NCI-H2029 treated with DMSO at 0.1 percent for 48 hours (cell line): ENCODE measurements at places on chromosomes 12 and 14.
A peak's percentile ranks its signal among the peaks of the same experiment; 100 is the strongest.

DNA sequence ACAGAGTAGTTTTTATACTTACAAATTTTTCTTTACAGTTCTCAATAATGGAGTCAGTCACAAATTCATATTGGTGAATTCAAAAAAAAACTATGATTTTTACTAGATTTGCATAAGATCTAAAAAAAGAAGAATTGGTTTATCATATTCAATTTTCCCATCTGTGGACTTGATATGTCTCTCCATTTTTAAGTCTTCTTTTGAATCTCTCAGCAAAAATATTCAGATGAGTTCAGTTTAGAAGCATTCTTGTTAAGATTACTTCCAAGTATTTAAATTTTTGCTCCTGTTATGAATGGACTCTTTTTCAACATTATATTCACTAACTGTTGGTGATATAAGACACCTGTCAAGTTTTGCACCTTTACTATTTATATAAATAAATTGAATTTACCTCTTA lies 360.6 kb upstream of the FLRT2 start:
- DNase-seq, result no peak

GRCh38 chr12:3882896-3883564 lies 9.8 kb upstream of the PARP11 start:
- DNase-seq, result no peak

- no peak for DNase-seq
These were observed at the start of gene ZNF219 for GRCh38 chr14:21098076-21098891. Gene ZNF219 (minus strand): TSS chr14:21098655. CDS start chr14:21093591, 5,064 bp downstream.

DNA sequence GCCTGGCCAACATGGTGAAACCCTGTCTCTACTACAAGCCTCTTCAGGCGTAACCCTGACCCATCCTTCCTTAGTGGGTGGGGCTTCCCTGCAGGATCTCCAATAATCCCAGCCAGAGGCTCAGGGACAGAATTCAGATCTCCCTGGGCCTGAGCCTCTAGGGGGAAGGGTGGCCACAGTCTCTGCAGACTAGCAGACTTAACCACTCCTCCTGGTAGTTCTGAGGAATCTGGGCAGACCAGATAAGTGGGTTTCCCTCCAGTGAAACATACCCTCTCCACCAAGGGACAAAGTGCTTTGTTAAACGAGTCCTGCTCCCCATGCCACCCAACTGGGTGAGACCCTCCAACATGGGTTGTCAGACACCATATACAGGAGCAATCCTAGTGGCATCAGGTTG lies 36.6 kb upstream of the TRIM9 start:
- DNase-seq, result no peak

DNA sequence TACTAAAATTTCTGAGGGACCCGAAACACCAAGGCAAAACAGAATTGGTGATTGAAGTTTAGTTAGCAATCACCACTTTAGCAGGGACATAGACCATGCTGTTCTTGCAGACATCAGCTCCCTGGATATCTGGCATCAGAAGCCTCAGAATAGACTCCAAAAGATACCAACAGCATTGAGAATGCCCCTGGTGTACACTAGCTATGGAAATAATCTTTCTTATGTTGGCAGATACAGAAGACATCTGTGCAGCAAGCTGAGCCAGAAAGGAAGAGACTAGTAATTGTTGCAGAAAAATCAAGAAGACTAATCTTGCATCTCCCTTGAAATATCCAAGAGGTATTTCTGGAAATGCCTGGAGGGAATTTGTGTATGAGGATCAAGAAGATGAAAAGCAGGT lies 521.6 kb downstream of the TRHDE start:
- no peak for DNase-seq

GRCh38 chr12:51898506-51898905 lies 8.8 kb upstream of the ACVRL1 start:
- DNase-seq, result no peak

DNA sequence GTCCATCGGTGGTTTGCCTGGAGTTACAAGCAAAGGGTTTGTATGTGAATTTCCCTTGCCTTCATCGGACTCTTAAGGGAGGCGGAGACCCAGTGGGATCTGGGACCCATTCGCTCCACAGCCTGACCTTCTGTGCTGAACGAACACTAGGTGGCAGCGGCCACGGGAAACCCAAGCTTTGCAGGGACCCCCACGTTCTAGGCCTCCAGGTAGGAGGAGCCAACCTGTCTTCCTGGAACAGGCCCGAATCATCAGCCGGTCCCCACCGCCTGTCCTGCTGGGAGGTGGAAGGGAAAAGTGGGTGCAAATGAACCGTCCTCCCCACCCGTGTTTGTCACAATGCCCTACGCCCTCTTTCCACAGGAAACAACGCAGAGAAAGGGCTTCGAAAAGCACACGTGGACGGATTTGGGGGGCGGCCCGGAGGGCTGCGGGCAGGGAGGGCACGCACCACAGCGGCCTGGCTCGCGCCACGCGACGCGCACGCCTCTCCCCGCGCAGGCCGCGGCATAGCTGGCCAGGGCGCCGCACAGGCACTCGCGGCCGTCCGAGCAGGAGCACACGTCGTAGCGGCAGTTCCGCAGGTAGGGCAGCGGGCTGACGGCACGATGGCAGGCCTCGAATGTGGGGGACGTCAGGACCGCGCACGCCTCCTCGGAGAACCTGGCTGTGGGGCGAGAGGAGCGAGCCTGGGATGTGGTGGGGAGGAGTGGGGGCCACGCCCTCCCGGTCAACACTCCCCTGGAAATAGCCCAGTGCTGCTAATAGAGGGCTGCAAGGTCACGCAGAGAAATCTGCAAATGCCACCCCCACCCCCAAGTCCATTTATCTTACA lies 67.8 kb downstream of the VWF start:
- DNase-seq, result no peak

DNA sequence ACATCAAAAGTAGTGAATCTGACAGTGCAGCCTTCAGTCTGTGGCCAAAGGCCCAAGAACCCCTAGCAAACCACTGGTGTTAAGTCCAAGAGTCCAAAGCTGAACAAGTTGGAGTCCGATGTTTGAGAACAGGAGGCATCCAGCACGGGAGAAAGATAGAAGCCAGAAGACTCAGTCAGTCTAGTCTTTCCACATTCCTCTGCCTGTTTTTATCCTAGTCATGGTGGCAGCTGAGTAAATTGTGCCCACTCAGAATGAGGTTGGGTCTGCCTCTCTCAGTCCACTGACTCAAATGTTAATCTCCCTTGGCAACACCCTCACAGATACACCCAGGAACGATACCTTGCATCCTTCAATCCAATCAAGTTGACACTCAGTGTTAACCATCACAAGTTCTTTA lies 1255.4 kb downstream of the LRFN5 start:
- no peak for DNase-seq

- no peak for DNase-seq
These were observed 293.7 kb upstream of the CLEC14A start for GRCh38 chr14:38549564-38549963.

DNA sequence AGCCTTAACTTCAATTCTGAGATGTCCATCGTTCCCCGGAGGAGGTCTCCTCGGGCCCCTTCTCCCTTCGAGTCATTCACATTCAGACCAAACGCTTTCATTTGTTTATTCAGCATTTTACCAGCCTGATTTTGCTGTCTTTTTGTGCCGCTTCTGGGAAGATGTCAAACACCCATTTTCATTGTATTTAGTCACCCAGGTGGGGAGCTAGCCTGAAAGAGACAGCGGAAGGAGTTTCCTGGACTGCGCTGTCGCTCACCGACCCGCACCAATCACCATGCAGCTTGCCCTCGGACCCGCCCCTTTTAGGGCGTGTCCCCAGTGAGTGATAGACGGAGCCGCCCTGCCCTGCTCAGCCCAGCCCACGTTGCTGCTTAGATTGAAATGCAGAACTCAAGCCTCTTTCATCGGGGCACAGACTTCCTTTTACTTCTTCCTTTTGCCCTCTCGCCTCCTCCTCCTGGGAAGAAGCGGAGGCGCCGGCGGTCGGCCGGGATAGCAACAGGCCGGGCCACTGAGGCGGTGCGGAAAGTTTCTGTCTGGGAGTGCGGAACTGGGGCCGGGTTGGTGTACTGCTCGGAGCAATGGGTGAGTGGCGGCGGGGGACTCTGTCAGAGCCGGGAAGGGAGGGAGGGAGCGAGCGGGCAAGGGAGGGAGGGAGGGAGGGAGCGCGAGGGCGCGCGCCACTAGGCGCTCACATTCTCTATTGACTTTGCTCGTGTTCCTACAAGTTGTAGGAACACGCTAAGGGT lies at the start of gene PAX9:
Gene PAX9 (plus strand): TSS at position 355 of the 752 bp plus-strand sequence. CDS start 230 bp downstream, at position 585.
- peak; percentile 91 for DNase-seq

GRCh38 chr14:76699939-76700590 lies 61.2 kb upstream of the VASH1 start:
- no peak for DNase-seq

- DNase-seq, result peak; percentile 23
These were observed 7.7 kb downstream of the ENDOU start for GRCh38 chr12:47717443-47718193.

DNA sequence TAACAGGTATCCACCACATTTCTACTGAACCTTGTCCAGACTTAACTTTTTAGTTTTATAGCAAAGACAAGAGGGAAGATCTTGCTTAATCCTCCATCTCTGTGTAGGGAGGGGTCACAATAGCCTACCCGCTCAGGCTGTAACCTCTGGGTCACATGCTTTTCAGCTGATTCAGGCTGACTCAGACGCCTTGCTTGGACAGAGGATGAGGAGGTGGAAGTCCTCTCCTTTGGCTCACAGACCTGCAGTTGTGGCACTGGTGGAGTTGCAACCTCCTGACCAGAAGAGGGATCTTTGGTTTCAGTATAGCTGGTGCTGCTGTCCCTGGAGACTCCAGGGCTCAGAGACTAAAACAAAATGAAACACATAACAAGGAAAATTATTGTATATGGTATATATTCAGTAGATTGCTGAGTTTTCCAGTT lies 16.2 kb downstream of the ACIN1 start:
- no peak for DNase-seq

GRCh38 chr14:65424531-65424930 lies 12.0 kb downstream of the FUT8 start:
- DNase-seq, result no peak

- DNase-seq, result no peak
These were observed 81.9 kb downstream of the TMEM260 start for GRCh38 chr14:56661478-56661877.

DNA sequence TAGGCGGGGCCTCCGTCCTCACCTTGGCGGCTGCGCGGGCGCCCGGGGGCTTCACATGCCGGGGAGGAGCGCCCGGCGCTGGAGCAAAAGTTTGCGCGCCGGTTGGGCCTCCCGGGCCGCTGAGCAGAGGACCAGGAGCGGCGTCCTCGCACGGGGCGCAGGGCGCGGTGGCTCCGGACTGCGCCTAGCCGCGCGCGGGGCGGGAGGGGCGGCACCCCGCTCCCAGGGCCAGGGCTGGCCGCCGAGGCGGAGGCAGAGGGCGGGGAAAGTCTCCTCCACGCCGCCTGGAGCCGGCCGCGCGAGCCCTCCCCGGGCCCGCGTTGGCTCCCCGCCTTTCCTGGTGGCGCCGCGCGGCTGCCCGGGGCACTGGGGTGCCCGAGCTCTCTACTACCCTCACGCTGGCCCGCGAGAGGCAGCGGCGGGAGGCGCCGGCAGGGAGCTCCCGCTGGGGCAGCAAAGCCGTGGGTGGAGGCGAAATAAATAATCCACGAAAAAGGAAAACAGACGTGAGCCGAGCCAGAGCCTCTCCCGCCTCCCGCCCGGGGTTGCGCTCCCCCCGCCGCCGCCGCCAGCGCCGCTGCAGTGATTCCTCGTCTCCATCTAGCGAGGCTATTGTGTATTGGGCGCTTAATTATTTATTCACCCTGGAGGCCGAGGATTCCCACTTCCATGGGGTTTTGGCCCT lies 400 bp upstream of the PRIMA1 start:
- no peak for DNase-seq

DNA sequence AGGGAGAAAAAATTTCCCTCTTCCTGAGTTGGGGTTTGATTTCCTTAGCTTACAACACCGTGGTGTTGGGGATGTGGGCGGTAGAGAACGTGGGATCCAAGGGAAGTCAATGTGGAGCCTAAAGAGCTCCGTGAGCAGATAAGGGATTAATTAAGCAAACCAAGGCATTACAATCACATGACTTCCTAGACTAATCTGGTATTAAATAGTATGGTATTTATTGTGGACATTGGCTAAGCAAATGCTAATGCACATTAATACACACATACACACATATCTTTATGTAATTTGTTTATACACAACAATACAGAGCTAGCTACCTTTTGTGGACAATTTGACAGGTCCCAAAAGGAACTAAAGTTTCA lies 791 bp upstream of the RNF41 start:
- DNase-seq, result no peak

DNA sequence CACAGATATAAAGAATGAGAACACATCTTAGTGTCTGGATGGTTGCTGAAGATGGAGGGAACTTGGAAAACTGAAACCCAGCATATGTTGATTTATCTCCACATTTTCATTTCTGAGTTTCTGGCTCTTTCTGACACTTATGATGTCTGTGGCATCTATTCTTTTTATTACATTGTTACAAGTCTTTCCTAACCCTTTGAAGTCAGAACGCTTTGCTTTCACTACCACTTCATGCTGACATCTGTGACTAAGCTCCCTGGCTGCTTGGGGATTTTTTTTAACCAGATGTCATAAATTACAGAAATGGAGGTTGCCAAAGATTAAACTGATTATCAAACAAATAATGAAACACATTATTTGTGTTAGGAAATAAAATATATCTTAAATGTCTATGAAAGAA lies 188.7 kb downstream of the KITLG start:
- no peak for DNase-seq

DNA sequence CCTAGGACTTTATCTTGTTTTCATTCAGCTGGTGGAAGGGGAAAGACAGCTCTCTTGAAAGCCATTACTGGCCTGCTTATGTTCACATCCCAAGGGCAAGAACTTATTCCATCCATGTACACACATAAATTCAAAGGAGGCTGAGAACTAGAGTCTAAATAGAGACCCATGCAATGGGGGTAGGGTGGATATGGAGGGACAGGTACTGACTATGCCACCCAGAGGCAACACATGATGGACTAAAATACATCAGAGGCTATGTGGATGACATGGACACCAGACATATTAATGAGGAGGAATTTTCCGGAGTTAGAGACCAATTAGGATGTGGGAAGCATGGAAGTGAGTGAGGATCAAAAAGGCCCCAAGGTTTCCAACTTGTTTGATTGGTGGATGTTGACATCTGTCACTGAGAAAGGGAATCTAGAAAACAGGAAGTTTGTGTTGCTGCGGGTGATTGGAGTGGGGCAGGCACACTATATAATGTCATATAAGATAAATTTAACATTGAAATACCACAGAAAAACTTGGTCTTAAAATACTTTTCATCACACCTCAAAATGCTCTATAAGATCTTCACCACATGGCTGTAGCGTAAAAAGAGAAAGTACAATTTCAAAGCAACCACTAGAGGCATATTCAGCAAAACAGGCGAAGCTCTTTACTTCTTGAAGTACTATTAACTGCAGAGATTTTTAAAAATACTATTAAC lies 130.4 kb downstream of the GRIP1 start:
- DNase-seq, result no peak

GRCh38 chr14:38252066-38252710 lies 3.7 kb downstream of the CLEC14A start:
- no peak for DNase-seq
